ENCODE measurements at places on chromosomes 11 and 22. TPM values are rescaled to one million over a fixed set of nuclear protein-coding genes. Genes with fewer than 3 reads are reported as not detected.

DNA sequence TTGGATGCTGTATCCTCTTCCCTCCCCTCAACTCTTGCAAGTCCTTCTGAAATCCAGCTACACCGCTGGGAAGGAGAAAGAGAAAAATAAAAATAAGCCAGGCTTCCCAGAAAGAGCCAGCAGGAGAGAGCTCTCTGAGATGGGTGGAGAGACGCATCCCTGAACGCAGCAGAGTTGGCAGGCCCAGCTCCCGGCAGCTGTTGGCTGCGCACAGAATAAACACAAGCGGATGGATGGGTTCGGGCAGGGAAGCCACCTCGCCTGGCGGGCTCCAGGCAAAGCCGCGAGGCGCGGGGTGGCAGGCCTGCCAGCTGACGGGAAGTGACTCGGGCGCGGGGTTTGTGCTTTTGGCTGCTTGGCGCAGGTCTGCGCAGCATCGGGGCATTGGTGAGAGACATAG lies 537.7 kb downstream of the MIAT start:
- no peaks in the 10 kb centered on the region for H3K36me3 ChIP-seq
- no peak for DNase-seq
- H3K4me3 ChIP-seq: no peak overlapping the region
- no peaks in the 10 kb centered on the region for H3K4me1 ChIP-seq

Gene FAM181B
- not detected for total RNA-seq

DNA sequence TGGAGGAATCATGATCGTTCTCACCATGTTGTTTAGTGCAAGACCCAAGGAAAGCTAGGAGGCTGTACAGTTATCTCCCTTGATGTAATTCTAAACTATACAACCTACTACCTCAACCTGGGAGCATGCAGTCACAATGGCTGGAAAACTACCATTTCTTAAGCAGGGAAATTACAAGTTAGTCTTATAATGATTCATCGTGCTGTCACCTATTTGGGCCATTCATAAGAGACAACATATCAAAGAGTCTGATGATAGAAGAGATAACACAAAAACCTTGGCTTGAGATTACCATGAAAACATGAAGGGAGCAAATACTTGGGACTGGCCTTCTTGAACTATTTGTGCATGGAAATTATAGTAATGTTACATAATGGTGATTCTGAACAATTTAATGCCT lies 30.5 kb upstream of the BLID start:
- no peak overlapping the region for H3K27ac ChIP-seq
- no peak overlapping the region for H3K4me3 ChIP-seq
- no peak for DNase-seq
- H3K27me3 ChIP-seq: no peaks in the 10 kb centered on the region

Gene SLC25A18
- total RNA-seq: 1.1 TPM

Measured in upper lobe of left lung (tissue), 6 donors.